HFF-Myc (cell line): ENCODE measurements at places on chromosomes 12 and 14.

DNA sequence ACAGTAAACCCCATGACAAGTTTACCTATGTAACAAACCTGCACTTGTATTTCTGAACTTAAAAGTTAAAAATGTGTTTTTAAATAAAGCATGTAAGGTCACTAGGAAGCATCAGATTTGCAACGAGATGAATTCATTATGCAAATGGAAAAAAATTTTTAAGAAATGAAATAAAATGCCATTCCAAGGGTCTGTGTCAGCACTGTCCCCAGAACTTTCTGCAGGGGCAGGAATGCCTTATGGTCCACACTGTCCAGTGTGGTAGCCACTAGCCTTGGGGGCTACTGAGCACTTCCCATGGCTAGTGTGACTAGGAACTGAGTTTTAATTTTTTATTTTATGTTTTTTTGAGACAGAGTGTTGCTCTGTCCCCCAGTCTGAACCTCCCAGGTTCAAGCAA lies 49.2 kb downstream of the HSP90AA1 start:
- DNase-seq, result no peak

DNA sequence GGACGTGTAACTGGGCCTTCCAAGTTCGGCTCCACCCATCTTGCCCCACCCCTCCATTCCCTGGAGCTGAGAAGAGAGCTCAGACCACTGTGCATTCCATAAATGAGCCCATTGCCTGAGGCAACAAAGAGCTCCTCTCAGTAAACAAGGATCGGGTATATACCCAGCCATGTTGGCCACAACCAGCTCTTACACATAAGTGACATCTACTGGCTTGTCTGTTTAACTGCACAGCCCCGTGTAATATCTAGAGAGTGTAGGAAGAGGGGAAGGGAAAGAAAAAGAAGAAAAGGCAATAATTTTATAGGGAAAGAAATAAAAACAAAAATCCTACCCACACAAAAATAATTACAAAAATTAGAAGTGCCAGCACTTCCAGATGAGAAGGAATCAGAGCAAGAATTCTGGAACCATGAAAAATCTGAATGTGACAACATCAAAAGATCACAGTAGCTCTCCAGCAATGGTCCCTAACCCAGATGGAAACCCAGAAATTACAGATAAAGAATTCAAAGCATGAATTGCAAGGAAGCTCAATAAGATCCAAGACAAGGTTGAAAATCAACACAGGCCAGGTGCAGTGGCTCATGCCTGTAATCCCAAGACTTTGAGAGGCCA lies 308.1 kb downstream of the RPAP3 start:
- DNase-seq, result no peak

DNA sequence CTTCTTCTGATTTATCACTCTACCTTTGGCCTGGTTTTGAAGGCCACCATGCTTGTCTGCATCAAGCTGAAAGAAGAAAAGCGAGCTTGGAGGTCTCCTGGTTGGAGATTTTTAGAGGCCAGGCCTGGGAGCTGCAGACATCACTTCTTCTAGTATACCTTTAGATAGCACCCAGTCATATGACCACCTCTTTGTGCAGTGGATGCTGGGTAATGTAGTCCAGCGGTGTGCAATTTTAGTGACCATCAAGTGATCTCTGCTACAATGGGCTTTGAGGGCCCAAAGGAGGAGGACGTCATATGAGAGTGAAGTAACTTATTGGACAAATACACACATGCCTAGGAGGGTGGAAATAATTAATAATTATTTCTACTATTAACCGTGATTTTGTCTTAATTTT lies 15.2 kb upstream of the WNT5B start:
- DNase-seq, result no peak

- DNase-seq, result no peak
These were observed 12.7 kb upstream of the DCP1B start for GRCh38 chr12:2016862-2017545.

DNA sequence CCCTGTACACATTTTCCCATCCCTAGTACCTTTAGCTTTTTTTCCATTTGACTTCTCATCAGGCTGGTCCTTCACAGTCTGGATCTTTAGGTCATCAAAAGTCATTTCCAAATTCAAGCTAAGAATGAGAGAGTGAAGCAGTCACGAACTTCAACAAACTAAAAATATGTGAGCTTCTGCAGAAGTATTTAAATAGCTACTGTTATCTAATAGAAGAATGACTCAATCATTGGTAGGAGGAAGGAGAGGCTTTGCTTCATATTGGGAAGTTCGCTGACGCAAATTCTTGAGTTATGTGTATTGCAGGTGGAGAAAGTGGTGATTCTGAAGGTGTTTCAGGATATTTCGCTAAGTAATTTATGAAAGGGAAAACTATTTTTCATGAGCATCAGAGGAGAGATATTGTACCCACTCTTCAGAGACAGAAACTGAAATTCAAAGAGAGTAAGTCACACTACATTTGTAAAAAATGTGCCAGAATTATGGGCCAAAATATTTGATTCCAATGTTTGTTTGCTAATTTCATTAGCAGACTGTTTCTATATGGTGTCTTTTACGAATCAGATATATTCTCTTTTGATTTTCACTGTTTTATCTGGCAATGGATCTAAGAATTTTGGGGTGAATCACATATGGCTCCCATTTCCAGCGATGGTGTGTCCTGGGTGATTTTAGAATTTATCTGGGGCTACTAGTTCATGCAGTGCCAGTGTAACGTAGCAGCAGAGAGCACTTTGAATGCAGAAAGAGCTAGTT lies at the start of gene OLR1:
Gene OLR1, minus strand, starts transcription at position 160 of the 756 bp plus-strand sequence. Its CDS starts 55 bp downstream, at position 105.
- no peak for DNase-seq

DNA sequence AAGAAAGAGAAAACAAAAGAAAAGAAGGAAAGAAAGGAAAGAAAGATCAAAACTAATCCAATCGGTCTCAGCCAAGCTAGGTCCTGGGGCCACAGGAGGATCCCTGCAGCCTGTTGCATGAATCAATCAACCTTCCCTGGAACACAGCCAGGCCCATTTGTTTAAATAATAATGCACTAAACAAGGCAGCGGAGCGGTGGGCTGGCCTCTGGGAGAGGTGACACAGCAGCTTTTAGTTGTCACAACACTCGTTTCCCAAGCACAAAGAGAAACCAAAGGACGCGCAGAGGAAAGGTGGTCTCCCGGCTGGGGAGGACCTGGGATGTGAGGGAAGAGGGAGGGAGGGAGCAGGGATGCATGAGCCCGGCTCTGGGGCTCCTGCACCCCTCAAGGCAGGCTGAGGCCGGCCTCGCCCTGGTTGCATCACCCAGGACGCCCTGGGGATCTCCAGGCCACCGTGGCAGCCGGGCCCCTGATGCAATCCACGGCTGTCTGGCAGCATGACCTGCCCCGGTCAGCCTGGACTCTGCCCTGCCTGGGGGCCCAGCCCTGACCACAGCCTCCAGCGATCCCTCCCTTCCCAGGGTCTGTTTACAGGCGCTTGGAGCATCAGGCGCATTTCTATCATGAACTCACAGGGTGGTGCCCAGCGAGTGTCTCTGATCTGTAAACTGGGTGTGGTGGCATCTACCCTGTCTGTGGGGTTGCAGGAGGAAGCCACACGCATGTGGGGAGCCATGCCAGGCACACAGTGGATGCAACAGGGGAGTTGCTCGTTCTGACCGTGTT lies 32.5 kb downstream of the MMP17 start:
- no peak for DNase-seq

DNA sequence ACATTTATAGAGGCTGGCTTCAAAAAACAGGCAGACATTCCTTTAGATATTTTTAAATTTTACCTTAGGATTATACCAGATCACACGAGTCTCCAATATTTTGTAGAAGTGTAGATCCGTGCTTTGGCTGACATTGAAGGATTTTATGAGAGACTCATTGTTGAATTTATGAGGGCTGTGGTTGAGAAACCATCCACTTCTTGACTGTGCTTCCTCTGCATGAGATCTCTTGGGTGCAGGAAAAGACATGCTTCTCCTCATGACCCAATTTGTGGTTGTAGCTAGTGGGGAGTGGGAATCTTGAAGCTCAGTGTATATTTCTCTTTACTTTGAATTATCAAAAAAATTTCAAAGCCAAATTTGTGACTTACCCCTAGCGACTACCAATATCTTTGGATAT lies 36.7 kb upstream of the NKX2-8 start:
- DNase-seq, result no peak

DNA sequence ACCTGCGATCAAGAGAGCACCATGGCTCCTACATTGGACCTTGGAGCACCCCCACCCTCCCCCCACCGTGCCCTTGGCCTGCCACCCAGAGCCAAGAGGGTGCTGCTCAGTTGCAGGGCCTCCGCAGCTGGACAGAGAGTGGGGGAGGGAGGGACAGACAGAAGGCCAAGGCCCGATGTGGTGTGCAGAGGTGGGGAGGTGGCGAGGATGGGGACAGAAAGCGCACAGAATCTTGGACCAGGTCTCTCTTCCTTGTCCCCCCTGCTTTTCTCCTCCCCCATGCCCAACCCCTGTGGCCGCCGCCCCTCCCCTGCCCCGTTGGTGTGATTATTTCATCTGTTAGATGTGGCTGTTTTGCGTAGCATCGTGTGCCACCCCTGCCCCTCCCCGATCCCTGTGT lies 1.8 kb upstream of the RNU7-1 start:
- no peak for DNase-seq

- no peak for DNase-seq
These were observed 4.2 kb downstream of the RFX4 start for GRCh38 chr12:106586803-106587684.

DNA sequence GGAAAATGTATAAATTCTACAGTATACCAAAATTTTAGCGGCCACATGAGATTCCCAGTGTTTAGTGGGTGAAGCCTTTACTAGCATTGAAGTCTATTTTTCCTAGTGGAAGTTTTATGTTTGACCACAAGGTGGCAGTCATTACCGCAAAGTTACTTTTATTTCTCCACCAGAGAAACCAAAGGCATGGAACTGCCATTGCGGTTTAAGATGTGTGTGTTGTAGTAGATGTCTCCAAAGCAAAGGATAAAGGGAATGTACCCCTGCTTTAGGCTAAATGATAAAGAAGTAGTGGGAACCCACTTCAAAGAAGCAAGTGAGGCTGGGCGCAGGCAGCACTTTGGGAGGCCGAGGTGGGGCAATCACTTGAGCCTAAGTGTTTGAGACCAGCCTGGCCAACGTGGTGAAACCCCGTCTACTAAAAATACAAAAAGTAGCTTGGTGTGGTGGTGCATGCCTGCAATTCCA lies 140.5 kb downstream of the PRKCH start:
- DNase-seq, result peak; percentile 52

DNA sequence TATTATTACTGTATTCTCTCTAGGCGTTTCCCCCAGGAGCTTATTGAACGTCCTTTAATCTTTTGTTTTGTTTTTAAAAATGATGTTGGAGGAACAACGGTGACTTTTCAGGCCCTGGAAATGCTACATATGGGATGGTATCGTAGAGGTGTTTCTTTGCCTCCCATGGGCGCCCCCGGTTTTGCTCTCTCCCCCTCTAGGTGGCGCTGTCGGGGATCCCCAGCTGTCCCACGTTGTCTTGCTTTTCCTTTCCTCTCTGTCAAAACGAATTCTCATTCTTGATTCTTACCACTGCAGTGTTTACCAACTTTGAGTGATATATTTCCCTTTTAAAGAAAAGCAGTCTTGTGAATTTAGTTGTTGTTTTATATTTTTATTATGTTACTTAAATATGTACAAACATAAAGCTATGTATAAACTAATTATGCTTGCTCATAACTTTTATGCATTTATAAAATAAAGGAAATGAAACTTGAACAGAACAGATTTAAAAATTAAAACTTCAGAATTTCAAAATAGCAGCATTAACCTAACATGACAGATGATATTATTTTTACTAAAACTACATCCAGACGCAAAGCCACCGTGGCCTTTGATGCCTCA lies 171.9 kb downstream of the RGS6 start:
- DNase-seq, result no peak
